ENCODE measurements at places on chromosomes 6 and 20.

GRCh38 chr6:154361476-154361875 is 4.9 kb upstream of the IPCEF1 start:
- no peak for DNase-seq

DNA sequence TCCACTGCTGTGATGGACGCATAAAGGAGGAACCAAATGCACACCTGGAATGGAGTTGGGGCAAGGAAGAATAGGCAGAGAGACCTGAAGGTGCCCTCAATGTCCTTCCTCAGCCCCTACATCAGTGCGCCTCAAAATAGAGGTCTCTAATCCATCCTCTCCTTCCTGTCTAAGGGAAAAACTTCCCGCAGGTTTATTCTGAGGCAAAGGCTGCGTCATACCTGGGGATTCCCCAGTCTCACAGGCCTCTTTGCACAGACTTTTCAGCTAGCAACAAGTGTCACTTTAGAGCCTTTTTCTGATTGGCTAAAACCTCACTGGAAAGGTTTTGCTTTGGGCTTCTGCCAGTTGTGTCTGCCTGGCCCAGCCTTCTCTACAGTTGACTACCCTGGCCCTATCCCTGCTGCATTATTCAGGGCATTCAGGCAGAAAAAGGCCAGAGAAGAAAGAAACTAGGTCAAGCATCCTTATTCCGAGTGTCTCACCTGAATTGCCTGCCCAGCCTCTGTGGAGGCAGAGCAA is 1.8 kb upstream of the HLA-DQB1 start:
- DNase-seq: peak; percentile 33

- no peak for DNase-seq
Observed at GRCh38 chr6:157977176-157977804, 4.4 kb upstream of the SYNJ2 start.

DNA sequence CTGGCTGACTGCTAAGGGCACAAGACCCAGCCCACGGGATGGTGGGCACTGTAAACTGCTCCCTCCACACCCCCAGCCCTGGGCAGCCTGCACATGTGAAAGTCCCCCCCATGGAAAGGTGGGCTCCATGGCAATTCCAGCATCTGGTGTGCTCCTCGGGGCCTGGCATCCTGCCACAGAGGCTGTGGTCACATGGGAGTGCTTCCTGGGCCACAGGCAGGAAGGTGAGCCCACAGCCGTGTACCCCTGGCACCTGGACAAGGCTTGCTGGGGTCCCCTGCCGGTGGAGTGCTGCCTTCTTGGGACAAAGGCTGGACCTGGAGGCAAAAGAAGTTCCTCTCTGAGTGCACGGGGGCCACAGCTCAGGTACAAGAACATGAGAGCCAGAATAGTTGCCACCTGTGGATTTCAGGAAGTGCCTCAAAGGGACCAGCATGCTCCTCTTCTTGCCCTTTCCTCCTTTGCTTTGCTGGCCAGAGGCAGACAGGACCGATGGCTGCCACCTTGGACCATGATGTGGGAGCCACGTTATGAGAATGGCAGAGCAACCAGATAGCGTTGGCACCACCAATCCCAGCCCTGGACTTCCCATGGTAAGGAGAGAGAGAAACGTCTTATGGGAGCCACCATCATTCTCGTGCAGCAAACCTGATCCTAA is 120.2 kb upstream of the MLN start:
- DNase-seq: no peak

DNA sequence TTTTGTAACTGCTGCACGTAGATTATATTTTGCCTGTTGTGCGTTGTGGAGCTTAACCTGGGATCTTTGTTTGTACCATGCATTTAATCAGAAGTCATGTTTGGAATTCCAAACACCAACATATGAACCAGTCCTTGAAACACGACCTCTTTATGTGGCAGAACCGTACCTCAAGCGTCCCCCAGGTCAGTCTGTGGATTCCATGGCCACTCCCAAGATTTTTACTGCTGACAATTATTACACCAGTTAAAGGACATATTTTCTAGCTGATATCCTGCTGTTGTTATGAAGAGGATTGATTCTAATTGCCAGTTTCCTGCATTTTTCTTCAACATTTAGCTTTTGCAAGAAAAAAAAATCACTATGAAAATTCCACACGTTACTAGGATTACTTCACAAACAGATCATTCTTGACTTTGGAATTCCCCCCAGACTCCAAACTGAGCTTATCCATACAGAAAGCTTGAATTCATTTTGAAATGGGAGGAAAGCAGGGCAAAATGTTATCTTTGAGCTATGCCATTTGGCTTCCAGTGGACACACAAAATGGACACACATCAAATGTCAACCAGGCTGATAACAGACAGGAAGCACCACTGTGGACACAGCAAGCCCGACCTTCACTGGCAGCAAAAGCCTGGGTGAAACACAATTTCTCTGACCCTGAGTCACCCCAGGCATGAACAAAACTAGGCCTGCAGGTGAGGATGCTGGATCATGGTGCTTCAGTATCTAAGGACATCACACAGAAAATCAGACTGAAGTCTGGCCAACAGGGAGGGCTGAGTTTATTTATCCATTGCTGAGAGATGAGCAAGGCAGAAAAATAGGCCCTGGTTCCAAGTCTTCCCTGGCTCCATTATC is 542.9 kb upstream of the JAG1 start:
- no peak for DNase-seq

DNA sequence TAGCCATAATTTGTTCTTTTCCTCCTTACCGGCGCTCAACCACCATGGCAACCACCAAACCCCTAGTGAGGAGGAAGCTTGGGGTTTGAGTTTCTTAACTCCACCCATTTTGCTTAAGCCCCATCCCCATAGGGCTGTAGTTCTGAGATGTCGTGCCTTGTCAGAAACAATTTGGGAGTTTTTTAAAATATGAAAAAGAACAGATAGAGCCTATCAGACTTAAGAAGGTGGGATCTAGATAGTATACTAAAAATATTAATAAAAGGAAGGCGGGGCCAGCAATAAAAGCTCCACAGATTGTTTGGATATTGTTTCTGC is 5.6 kb downstream of the BRD2 start:
- DNase-seq: no peak

- DNase-seq: no peak
Observed at GRCh38 chr6:37331047-37331446, 22.7 kb upstream of the RNF8 start.

- DNase-seq: no peak
Observed at GRCh38 chr6:79993012-79993910, 11.2 kb upstream of the TTK start.

DNA sequence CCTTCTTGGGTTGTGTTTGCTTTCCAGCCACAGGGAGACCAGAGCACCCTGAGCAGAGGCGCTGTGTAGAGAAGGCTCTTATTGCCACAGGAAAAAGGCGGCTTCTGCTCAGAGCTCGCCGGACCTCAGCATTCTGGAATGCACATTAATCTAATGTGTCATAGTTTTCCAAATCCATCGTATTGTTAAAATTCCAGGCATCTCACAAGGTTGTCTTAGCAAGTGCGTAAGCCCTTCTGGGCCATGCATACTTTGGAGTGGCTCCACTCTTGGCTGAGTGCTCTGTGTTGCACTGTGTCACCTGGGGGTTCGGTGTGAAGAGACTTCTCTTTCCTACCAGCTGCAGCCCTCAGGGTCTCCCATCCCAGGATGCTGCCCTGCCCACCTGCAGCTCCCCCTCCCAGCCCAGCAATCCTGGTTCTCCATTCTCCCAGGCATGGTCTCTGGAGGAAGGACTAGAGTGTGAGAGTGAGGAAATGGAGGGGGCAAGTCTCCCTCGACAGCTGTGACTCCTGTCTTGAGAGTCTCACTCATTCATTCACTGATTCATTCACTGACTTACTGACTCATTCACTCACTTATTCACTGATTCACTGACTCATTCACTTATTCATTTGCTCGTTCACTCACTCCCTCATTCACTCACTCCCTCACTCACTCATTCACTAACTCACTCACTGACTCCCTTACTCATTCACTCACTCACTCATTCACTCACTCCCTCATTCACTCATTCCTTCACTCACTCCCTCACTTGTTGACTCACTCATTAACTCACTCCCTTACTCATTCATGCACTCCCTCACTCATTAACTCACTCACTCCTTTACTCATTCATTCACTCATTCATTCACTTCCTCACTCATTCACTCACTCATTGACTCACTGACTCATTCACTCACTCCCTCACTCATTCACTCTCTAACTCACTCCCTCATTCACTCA is 83.7 kb upstream of the MPC1 start:
- no peak for DNase-seq

- DNase-seq: no peak
Observed at GRCh38 chr6:163841326-163841725, 426.8 kb downstream of the QKI start.

DNA sequence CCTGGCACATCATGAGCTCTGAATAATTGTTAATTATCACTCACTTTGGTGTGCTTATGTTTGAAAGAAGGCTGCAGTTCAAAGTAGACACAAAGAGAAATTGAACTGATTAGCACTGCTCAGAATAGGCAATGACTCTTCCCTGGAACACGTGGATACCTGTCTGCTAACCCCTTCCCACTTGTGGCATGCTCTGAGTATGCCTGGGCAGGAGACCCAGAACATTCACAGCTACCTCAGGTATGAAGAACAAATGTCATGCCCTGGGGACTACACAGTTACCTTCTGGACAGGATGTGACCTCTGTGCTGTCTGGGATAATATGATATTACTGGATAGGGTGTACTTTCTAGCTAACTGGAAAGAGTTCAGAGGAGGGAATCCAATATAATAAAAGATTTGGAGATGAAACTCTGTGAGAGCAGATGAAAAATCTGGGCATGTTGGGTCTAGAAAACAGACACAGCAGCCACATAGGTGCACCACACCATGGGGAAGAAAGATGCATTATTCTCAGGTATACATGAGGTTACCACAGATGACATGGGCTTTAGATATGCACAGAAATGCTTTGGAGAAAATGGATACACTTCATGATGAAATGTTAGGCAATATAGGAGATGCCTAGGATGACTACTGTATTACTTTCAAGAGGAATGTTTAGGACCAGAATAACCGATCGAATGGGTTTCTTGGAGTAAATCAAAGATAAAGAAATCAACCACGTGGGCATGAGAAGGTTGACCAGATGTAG is 324.2 kb upstream of the PREP start:
- no peak for DNase-seq

- no peak for DNase-seq
Observed at GRCh38 chr20:50291254-50292078, 100.8 kb downstream of the CEBPB start.

DNA sequence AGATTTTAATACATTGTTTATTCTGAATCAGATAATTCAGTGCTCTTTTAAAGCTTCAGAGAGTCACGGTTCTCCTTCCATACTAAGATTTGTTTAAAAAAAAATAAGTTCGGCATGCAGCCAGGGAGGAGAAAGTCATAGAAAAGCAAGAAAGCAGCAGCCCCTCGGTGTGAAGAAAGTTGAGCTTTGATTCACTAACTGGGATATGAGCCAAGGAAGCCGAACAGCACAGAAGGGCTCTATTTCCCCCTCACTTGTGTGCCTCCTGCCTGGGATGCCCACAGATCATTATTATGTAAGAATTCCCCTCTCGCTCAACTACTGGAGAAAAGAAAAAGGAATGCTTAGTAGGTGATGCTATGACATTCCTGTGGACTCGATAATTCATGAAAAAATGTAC is 69.3 kb upstream of the SYNJ2 start:
- no peak for DNase-seq

DNA sequence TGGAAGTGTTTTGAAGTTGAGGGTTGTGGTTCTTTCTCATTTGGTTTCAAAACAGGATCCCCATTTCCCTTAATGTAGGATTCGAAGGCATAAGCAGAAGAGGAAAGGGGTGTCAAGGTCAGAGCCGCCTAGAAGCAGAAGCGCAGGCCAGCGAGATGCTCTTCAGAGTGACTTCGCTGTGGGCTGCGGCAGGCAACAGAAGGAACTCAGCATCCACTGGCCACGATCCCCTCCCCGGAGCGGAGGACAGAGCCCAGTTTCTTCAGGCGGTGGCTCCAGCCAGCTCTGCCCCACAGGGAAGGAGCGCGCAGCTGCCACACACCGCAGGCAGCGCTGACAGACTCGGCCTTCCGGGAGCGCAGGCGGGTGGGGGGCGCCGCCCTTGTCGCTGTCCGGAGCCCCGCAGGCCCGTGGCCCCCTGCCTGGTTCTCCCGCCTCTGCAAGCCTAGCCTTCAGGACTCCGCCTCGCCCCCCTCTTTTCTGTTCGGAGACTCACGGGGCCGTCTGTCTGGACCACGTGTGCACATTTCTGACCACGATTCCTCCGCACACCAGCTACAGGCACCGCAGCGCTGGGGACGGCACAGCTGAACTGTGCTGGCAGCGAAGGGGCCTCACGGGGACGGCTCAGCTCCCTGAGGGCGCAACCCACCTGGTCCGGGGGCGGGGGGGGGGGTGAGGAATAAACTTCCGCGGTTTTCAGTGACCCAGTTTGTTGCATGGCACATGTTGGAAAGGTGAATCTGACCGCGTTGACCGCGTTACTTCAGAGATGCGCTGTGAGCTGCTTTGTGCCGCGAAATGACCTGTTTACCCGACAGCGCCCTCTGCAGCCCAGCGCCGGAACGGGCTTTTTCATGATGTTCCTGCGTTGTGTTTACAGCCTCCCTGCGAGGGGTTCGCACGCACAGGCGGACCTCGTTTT is 26.1 kb downstream of the TTLL2 start:
- DNase-seq: peak; percentile 74

DNA sequence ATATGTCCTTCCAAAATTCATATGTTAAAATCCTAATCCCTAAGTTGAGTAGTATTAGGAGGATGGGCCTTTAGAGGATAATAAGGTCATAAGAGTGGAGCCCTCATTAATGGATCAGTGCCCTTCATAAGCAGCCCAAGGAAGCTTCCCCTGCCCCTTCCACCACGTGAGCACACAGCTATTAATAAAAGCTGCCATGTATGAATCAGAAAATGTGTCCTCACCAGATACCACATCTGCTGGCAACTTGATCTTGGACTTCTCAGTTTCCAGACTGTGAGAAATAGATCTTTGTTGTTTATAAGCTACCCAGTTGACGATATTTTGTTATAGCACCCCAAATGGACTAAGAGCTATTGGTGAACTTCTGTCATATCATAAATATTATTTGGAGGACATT is 207.7 kb upstream of the HDDC2 start:
- no peak for DNase-seq

- DNase-seq: no peak
Observed at GRCh38 chr20:24768713-24769601, 180.1 kb upstream of the CST7 start.

GRCh38 chr6:90216072-90216977 is 80.3 kb downstream of the BACH2 start:
- DNase-seq: no peak

DNA sequence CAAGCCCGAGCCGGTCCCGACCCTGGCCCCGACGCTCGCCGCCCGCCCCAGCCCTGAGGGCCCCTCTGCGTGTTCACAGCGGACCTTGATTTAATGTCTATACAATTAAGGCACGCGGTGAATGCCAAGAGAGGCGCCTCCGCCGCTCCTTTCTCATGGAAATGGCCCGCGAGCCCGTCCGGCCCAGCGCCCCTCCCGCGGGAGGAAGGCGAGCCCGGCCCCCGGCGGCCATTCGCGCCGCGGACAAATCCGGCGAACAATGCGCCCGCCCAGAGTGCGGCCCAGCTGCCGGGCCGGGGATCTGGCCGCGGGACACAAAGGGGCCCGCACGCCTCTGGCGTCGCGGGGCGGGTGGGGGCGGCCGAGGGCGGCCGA is 37.5 kb downstream of the YTHDF1 start:
- no peak for DNase-seq

GRCh38 chr6:6751266-6751596 is 162.7 kb downstream of the LY86 start:
- DNase-seq: no peak
